Chondrocyte (in vitro differentiated cells): ENCODE measurements at places on chromosomes 7 and 10. TPM values are rescaled to one million over a fixed set of nuclear protein-coding genes. Genes with fewer than 3 reads are reported as not detected.

- no peak for DNase-seq
Observed at GRCh38 chr7:45236666-45237065, 79.1 kb downstream of the RAMP3 start.

DNA sequence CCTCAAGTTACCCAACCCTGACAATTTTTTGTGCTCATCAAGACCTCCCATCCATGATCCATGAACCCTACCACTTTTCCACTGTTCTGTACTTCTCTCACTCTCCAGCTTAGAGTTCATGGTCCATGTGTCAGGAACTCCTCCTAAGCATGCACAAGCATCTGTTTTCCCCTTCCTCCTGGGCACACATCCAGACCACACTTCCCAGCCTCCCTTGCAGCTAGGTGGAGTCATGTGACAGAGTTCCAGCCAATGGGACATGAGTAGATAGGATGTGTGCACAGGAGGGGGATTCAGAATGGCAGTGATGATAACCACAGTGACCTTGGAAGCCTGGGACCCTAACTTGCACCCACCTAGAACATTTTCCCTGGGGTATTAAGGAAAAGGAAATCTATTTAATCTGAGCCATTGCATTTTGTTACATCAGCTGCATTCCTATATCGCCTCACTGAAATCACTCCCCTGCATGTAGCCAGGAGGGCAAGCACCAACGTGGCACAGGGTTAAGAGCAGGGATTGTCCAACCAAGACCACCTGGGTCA is 9.6 kb upstream of the FRMPD2 start:
- DNase-seq, result no peak

GRCh38 chr10:133377818-133378250 is 1.2 kb upstream of the PAOX start:
- no peak for DNase-seq

DNA sequence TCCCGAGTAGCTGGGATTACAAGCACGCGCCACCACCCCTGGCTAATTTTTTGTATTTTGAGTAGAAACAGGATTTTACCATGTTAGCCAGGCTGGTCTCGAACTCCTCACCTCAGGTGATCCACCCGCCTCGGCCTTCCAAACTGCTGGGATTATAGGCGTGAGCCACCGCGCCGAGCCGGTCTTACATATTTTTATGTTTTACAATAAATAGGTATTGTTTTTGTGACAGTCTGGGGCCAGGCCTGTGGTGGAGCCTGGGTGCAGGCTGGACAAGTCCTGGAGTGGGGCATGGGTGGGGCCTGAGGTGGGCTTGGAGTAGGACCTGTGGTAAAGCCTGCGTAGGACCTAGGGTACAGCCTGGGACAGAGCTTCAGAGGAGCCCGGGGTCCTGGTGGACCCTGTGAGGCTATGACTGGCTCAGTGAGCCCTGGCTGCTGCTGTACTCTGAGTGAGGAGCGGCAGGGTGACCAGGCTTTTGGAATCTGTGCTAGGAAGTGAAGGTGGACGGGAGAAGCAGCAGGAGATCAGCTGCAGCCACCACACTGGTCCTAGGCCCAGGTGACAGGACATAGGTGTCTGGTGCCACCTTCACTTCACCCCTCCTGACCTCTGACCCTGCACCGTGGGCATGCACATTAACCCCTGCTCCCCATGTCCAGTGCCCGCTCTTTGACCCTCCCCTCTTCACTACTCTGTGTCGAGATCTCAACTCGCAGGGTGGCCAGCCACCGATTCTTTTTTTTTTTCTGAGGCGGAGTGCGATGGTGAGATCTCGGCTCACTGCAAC is 9.6 kb upstream of the ZMIZ2 start:
- peak; percentile 79 for DNase-seq

DNA sequence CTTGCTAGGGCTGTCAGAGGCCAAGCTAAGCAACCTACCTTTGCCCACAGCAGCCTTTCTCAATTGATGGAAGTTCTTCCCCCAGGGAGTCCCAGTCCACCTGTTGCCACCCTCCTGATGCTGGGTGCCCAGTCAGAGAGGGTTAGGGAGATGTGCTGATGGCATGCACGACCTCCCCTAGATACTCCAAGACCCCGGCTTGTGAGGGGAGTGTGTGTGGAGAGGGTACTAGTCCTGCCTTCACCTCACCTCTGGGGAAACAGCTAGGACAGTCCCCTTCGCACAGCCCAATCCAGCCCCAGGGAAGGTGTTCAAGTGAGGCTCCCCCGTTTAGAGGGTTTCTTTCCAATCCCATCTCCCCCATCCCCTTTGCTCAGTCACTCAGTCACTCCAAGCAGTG is 1.3 kb upstream of the UNC5B start:
- no peak for DNase-seq

DNA sequence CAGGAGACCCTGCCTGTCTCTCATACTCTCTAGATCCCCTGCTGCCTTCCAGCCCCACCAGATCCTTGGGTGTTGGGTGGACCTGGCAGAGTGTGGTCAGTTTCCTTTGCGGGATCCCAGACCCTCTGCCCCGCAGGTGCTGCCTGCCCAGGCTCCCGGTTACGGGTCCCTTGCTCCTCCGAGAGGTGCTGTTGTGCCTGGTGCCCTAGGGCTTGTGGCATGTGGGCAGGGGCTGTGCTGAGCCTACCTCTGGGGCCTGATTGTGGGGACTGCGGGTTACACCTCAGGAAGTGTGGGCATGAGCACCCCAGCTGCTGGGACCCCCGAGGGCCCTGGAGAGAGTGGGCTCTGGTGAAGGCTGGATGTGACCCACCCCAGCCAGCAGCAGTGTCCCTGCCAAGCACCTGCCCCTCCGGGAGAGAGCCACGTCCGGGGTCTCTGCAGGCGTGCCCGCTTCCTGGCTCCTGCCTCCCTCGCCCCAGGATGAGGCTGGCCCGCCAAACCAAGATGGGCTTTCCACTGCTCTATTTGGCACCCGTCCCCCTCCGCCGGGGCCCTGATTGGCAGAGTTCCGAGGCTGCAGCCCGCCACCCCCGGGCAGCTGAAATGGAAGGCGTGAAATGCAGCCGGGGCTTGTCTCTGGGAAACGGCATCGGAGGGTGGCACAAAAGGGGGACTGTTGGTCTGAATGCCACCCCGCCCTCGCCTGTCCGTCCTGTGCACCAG is 17.0 kb downstream of the CLIP2 start:
- DNase-seq, result no peak

GRCh38 chr7:55569797-55570196 is 2.5 kb downstream of the VOPP1 start:
- no peak for DNase-seq

ALOX5 gene
- not detected in 3 replicates for total RNA-seq

CTTNBP2 gene
- total RNA-seq, result 2.3 to 5.1 TPM (median 2.9 TPM) in 3 replicates

GUSB gene
- total RNA-seq, result 27.3 to 33.9 TPM (median 29.9 TPM) in 3 replicates
